ENCODE measurements at places on chromosomes 6 and 20.
A peak's percentile ranks its signal among the peaks of the same experiment; 100 is the strongest.

GRCh38 chr20:17816804-17817587 lies 117.2 kb downstream of the BANF2 start:
- H3K4me3 ChIP-seq = no peak overlapping the region
- H3K27me3 ChIP-seq = no peaks in the 10 kb centered on the region
- DNase-seq = no peak
- H3K4me1 ChIP-seq = peaks cover 6% of the 10 kb centered on the region

DNA sequence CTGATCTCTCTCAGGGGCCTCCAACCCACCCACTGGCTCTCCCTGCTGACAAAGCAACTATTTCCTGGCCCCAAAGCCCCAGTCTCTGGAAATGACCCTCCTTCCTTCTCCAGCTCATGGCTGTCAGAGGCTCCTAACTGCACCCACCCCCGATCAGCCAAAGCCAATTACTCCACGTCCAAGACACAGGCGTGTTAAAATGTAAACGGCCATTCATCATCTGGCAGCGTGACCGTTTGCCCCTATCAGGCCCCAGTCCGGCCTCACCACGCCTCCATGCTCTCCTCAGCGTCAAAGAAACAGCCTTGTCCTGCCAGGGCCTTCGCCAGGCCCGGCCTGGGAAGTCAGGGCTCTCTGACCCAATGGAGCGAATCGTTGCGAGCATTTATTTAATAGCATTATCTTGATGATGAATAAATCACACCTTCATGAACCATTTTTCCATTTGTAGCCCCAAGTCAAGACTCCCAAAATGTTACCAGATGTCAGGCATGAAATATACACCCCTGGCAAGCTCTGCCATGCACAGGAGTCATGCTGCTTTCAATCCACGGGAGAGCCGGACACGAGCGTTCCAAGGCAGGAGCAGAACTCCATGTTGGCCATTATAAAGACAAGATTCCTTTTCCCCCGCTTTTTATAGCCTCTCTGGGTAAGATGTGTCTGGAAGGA lies 17.7 kb downstream of the RIPOR3 start:
- DNase-seq = no peak
- H3K27ac ChIP-seq = no peak overlapping the region
- no peaks in the 10 kb centered on the region for H3K4me1 ChIP-seq
- no peaks in the 10 kb centered on the region for H3K36me3 ChIP-seq
- H3K27me3 ChIP-seq = no peaks in the 10 kb centered on the region
- no peak overlapping the region for H3K4me3 ChIP-seq

DNA sequence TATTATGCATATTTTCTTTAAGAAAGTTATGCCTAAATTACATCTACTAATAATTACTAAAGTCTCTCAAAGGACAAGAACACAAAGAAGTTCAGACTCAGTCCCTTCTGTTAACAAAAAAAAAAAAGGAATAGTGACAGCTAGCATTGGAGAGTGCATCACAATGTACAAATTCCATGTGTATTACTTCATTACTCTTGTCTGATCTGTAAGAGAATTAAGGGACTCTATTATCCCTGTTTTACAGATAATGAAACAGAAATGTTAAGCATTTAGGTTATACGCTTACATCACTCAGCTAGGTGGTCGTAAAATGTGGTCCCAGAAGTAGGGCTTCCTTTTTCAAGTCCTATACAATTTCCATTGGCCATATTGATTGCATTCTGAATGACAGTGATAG lies 17.2 kb upstream of the VNN1 start:
- DNase-seq = no peak
- no peak overlapping the region for H3K27ac ChIP-seq
- no peaks in the 10 kb centered on the region for H3K4me1 ChIP-seq
- no peaks in the 10 kb centered on the region for H3K36me3 ChIP-seq
- H3K4me3 ChIP-seq = no peak overlapping the region

DNA sequence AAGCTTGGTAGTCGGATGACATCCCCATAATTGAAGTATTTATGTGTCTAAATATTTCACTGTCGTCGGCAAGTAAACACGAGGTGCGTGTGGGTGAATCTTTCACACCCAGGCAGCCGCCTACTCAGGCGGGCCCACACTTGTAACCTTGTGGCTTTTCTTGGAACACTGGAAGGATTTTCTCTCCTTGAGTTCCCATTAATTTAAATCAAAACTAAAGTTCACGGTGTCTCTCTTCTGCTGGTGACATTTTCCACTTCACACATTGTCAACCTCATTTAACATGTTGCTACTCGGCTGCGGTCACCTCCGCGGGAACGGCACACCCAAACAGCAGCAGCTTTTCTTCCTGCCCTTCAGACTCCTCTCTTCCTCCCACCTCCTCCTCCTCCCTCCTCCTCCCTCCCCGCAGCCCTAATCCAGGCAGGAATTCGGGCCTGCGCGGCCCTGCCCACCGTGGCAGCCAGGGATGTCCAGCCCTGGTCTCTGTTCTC lies 336.6 kb downstream of the QKI start:
- no peaks in the 10 kb centered on the region for H3K27me3 ChIP-seq
- H3K27ac ChIP-seq = no peak overlapping the region
- H3K4me3 ChIP-seq = no peak overlapping the region

DNA sequence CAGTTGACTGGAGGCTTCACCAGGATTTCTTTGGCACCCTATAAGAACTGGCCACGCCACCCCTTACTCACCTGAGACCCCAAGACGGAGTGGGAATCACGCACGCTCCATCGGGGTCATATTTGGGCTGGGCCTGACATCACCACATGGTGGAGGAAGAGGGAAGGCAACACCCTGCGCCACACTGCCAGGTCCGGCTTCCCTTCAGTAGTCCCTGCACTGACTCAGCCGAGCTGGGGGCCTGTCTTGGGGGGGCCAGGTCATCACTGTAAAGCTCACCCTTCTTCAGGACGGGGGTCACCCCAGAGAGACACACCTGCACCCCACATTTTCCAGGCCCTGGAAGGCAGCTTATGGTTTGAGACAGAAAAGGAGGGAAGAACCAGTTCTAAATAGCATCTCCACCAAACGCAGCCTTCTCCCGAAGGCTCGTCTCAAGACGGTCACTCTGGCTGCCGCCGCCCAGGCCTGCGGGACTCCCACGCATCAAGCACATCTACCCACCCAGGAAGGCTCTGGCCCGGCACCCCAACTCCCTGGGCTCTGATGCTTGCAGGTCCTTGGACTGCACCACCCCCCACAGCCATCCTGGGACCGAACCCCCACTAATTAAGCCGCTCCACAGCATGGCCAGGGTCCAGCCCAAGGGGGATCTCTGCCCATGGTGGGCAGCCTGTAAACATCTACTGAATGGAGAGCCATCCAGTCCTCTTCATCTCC lies 51.8 kb downstream of the GINS1 start:
- no peaks in the 10 kb centered on the region for H3K36me3 ChIP-seq
- no peak overlapping the region for H3K27ac ChIP-seq
- no peaks in the 10 kb centered on the region for H3K4me1 ChIP-seq

DNA sequence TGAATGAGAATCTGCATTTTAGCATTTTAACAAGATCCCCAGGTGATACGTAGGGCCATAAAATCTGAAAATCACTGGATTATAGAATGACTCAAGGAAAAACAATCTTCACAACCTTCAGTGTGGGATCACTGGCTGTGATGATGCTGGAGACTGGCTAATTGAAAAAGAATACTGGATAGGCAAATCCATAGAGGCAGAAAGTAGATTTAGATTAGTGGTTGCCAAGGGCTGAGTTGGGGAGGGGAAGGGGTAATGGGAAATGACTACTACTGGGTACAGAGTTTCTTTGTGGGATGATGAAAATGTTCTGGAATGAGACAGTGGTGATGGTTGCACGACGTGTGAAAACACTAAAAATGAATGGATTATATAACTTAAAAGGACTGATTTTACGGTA lies 84.1 kb downstream of the CDK19 start:
- no peaks in the 10 kb centered on the region for H3K27me3 ChIP-seq
- no peak overlapping the region for H3K27ac ChIP-seq
- no peak for DNase-seq
- H3K4me1 ChIP-seq = no peaks in the 10 kb centered on the region

GRCh38 chr20:2101057-2101864 lies at the start of gene STK35:
TSS of gene STK35 (plus strand) at chr20:2101827. CDS start at chr20:2101882, 55 bp downstream.
- peaks cover 14% of the 10 kb centered on the region for H3K4me1 ChIP-seq
- H3K4me3 ChIP-seq = peak within 1 kb of the TSS; percentile 93
- DNase-seq = peak; percentile 81
- peak within 1 kb of the TSS; percentile 97 for H3K27ac ChIP-seq
- no peaks in the 10 kb centered on the region for H3K27me3 ChIP-seq

DNA sequence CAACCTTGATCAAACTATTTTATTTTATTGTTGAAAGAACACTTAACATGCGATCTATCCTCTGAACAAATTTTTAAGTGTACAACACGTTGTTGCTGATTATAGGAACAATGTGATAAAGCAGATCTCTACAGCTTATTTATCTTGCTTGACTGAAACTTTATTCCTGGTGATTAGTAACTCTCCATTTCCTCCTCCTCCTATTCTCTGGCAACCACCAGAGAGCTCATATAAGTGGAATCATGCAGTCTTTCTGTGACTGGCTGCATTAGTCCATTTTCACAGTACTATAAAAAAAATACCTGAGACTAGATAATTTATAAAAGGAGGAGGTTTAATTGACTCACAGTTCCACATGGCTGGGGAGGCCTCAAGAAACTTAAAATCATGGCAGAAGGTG lies 218.1 kb downstream of the LRFN2 start:
- no peaks in the 10 kb centered on the region for H3K36me3 ChIP-seq
- no peaks in the 10 kb centered on the region for H3K27me3 ChIP-seq
- no peak for DNase-seq
- no peaks in the 10 kb centered on the region for H3K4me1 ChIP-seq

- DNase-seq = peak; percentile 75
Measured at GRCh38 chr20:57346477-57346876, 4.6 kb upstream of the RAE1 start.

GRCh38 chr6:46293641-46294316 lies 123.0 kb upstream of the ENPP5 start:
- no peaks in the 10 kb centered on the region for H3K36me3 ChIP-seq
- no peak overlapping the region for H3K27ac ChIP-seq
- DNase-seq = no peak
- H3K4me1 ChIP-seq = no peaks in the 10 kb centered on the region

GRCh38 chr20:12416281-12416680 lies 498.6 kb downstream of the BTBD3 start:
- H3K4me1 ChIP-seq = peaks cover 34% of the 10 kb centered on the region
- H3K4me3 ChIP-seq = no peak overlapping the region
- DNase-seq = no peak
- no peak overlapping the region for H3K27ac ChIP-seq
- no peaks in the 10 kb centered on the region for H3K36me3 ChIP-seq
- no peaks in the 10 kb centered on the region for H3K27me3 ChIP-seq

- no peak for DNase-seq
- no peaks in the 10 kb centered on the region for H3K36me3 ChIP-seq
- H3K27ac ChIP-seq = no peak overlapping the region
- no peaks in the 10 kb centered on the region for H3K4me1 ChIP-seq
- no peaks in the 10 kb centered on the region for H3K27me3 ChIP-seq
Measured at GRCh38 chr6:17318435-17319165, 37.4 kb downstream of the RBM24 start.

- H3K27me3 ChIP-seq = peaks cover 83% of the 10 kb centered on the region
- DNase-seq = no peak
- no peaks in the 10 kb centered on the region for H3K36me3 ChIP-seq
Measured at GRCh38 chr20:19970256-19970765, 46.9 kb upstream of the NAA20 start.

- no peaks in the 10 kb centered on the region for H3K4me1 ChIP-seq
- H3K4me3 ChIP-seq = no peak overlapping the region
- H3K27me3 ChIP-seq = no peaks in the 10 kb centered on the region
- H3K36me3 ChIP-seq = no peaks in the 10 kb centered on the region
- no peak overlapping the region for H3K27ac ChIP-seq
Measured at GRCh38 chr6:158083455-158084325, 84.4 kb downstream of the SERAC1 start.

DNA sequence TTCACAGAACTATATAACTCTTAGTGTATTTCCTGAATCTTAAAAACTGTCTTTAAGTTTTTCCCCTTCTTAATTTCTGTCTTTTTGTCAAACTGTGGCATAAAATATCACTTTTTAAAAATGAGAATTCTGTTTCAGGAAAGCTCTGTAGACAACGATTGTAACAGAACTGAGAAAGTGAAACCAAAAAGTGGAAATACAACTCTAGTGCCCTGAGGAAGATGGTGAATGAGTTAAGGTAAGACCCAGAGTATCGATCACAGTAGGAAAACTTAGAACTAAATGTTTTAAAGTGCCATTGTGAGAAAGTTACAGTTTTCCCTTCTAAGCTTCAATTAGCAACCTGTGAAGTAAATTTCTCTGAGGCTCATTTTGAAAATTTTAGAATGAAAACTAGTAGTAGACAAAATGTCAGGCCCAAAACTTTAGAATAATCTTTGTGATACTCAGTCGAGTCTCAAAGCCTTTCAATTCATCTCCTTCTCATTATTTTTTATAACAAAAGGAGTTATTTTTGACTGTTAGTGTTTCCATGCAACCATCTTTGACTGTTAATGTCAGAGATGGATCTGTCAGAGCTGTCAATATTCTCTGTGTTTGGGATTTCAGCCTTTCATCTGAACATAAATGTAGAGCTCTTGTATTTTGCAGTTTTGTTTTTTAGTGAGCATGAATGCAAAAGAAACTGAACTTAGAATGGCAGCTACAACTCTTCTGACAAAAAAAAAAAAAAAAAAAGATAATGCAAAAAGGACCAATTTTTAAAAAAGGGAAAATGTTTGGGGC lies 19.0 kb upstream of the TRDN start:
- peak overlapping the region; percentile 9 for H3K27ac ChIP-seq
- no peaks in the 10 kb centered on the region for H3K27me3 ChIP-seq
- H3K4me1 ChIP-seq = peaks cover 3% of the 10 kb centered on the region
- DNase-seq = peak; percentile 51

DNA sequence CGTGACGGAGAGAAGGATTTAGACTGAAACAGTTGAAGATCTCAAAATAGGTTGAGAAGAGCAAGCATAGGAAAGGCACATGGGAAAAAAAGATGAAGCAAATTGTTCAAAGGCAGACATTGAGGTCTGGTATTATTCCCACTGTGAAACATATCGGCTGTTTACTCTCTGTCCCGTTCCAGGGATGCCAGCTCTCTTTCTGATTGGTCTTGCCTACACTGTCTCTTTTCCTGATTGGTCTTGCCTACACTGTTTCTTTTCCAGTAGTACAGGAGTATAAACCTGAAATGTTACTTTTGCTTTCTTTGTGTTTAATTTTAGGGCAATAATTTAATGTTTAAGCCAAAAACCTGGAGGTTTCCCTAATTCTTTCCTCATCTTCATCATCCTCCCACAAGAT lies 226.5 kb upstream of the MCHR2 start:
- H3K4me3 ChIP-seq = no peak overlapping the region
- no peaks in the 10 kb centered on the region for H3K36me3 ChIP-seq
- DNase-seq = no peak
- H3K4me1 ChIP-seq = no peaks in the 10 kb centered on the region

DNA sequence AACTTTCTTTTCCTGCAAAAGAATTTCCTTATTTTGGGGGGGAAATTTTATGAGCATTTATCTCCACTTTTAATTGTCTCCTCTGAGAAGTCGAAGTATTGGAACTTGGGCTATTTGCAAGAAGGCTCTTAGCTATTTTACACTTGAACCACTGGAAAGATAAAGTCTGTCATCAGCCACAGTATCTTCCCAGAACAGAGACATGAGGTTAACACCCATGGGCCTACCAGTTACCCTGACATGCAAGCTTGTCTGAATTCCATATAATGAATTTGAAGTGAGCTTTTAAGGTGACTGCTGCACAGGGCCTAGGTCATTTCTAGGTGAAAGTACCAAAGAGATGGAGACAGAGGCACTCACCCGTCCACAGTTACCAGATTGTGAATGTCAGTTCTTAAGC lies 193.1 kb downstream of the SIM1 start:
- no peak overlapping the region for H3K27ac ChIP-seq
- no peaks in the 10 kb centered on the region for H3K27me3 ChIP-seq
- H3K36me3 ChIP-seq = no peaks in the 10 kb centered on the region
- no peak overlapping the region for H3K4me3 ChIP-seq
